ENCODE measurements at places on chromosomes 11 and 22.

DNA sequence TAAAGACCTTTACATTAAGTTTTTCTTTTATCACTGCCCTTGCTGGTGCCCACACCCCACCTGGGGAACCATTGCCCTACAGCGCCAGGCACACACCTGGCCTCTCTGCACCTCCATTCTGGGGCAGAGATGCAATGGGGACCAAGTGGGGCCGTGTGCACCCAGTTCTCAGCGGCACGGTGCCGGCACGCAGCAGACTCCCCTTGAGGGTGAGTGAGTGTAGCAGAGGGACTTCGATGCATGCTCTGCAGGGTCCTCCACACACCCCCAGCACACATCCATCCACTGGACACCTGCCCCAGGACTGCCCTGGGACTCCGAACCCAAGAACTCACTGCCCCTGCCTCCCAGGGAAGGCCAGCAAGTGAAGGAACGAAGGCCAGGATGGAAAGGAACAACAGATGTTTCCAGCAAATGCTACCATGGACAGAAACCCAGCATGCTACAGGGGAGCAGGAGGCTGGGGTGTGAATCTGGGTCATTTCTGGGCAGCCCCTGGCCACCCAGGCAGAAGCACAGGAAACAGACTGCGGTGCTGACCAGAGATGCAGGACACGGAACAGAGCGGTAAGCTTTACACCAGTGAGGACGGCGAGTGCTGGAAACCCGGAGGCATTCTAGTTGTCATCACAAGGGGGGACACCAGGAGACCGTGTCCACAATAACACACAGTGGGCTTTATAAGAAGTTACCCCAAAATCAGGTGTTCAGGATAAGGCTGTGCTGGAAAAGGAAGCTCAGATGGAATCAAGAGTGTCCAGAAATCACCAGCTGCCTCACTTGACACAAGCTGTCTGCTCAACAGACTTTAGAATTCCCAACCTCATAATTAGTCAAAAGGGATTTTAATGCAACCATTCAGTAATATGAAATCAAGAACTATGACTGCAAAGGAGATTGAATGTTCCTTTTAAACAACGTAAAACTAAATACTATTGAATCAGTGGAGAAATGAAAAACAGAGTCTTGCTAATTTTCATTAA lies 32.7 kb upstream of the MOB2 start:
- peak; percentile 1 for DNase-seq

GRCh38 chr22:38062791-38063190 lies 5.6 kb downstream of the PICK1 start:
- peak; percentile 47 for DNase-seq

GRCh38 chr22:43050995-43051394 lies 36.0 kb upstream of the PACSIN2 start:
- no peak for DNase-seq

- no peak for DNase-seq
These were observed 791.2 kb upstream of the FAT3 start for GRCh38 chr11:91433284-91434010.

- DNase-seq, result no peak
These were observed 391.5 kb downstream of the TBC1D22A start for GRCh38 chr22:47153854-47154525.

- DNase-seq, result no peak
These were observed 89.9 kb upstream of the APOA1 start for GRCh38 chr11:116927163-116927974.

DNA sequence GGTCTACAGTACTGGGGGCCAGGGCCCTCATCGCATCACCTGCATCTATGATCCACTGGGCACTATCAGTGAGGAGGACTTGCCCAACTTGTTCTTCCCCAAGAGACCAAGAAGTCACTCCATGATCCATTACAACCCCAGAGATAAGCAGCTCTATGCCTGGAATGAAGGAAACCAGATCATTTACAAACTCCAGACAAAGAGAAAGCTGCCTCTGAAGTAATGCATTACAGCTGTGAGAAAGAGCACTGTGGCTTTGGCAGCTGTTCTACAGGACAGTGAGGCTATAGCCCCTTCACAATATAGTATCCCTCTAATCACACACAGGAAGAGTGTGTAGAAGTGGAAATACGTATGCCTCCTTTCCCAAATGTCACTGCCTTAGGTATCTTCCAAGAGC lies 3.8 kb upstream of the PPFIBP2 start:
- DNase-seq, result no peak

- DNase-seq, result no peak
These were observed at the start of gene MMP10 for GRCh38 chr11:102780491-102780918. TSS of gene MMP10 (minus strand) at chr11:102780628. CDS start at chr11:102780591, 37 bp downstream.

GRCh38 chr11:128210148-128210940 lies 377.0 kb downstream of the ETS1 start:
- no peak for DNase-seq
